ENCODE measurements at places on chromosomes 12 and 14. TPM values are rescaled to one million over a fixed set of nuclear protein-coding genes. Genes with fewer than 3 reads are reported as not detected.

DNA sequence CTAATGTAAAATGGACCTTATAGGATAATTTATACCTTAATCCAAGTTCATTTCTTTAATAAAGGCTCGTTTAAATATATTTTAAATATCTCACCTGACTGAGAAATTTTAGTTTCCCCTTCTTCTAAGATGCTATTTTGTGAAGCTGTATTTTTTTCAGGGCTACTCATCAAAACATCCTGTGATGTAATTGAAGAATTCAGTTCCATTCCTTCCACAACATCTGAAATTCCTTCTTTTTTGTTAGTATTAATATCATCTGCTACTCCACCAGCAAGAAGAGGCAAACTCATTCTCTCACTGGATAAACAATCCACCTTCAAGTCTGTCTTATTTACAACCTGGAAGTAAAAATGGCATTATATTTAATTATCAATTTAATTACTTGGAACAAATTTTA, 22.5 kb downstream of the LGALS3 start:
- no peak for DNase-seq
- no peaks in the 10 kb centered on the region for H3K36me3 ChIP-seq
- no peaks in the 10 kb centered on the region for H3K4me1 ChIP-seq
- H3K27me3 ChIP-seq, result no peaks in the 10 kb centered on the region

- no peaks in the 10 kb centered on the region for H3K36me3 ChIP-seq
- peak overlapping the region; percentile 50 for H3K27ac ChIP-seq
- H3K4me1 ChIP-seq, result peaks cover 41% of the 10 kb centered on the region
- DNase-seq, result no peak
- peak overlapping the region; percentile 83 for H3K4me3 ChIP-seq
- no peaks in the 10 kb centered on the region for H3K27me3 ChIP-seq
Measured at GRCh38 chr14:72894623-72895378, 900 bp upstream of the DPF3 start.

DNA sequence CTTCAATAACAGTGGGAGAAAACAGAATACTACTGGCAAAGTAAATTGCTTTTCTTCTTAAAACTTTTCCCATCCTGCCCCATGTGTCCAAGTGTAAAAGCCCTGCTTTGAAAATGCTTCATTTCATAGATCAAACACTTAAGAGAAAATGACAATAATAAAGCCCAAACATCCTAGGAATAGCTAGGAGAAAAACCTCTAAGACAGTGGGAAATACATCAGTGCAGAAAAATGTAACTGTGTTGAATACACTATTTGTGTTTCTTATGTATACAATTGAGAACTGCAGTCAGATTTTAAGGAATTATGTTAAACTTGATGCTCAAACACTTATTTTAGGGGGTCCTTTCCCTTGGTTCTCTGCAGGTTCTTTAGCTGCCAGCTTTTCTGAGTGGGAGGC, 181.1 kb downstream of the MSRB3 start:
- H3K27ac ChIP-seq, result no peak overlapping the region
- no peak for DNase-seq
- peaks cover 3% of the 10 kb centered on the region for H3K4me1 ChIP-seq
- peaks cover 25% of the 10 kb centered on the region for H3K36me3 ChIP-seq
- H3K4me3 ChIP-seq, result no peak overlapping the region

DNA sequence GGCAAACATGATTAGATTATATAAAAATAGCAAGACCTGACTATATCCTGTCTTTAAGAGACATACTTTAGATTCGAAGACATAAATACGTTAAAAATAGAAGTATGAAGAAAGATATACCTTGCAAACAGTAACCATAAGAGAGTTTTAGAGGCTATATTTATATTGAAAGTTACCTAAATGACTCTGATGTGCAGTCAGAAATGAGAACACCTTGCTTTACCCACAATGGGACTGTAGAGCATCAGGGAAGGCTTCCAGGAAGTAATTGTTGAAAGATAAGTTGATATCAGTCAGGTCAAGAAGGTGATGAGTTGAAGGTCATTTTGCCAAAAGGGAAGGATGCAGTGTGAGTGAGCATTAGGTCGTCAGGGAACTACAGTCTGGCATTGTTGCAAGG, 110.2 kb downstream of the NEDD1 start:
- no peaks in the 10 kb centered on the region for H3K27me3 ChIP-seq
- no peak overlapping the region for H3K27ac ChIP-seq
- H3K36me3 ChIP-seq, result no peaks in the 10 kb centered on the region

DNA sequence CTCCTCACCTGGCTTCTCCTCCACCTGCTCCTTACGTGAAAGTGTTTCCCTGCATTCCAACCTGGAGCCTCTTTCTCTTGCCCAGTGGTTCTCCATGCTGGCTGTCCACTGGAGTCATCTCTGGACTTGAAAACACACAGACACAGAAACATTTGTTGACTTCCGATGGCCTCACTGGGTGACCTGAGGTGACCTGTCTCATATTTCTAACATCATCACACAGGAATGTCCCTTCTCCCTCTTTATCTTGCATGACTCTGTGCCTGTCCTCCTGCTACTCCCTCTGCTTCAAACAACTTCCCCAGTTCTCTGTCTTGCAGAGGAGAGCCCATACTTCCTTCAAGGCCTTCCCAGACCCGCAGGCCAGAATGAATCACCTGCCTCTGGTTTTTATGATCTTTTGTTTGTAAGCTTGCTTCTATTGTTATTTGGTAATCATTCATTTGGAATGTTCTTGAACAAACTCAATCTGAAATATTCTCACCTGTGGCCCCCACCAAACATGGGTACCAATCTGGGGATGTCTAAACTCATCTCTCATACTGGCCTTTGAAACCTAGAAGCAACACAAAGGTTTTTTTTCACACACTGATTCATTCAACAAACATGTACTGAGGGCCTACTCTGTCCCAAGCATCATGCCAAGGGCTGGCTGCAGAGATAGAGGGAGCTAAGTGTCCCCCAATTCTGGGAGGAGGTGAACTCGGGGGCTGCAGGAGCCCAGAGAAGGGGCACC, 9.7 kb upstream of the RIN3 start:
- DNase-seq, result no peak
- no peaks in the 10 kb centered on the region for H3K27me3 ChIP-seq
- no peaks in the 10 kb centered on the region for H3K36me3 ChIP-seq
- H3K4me1 ChIP-seq, result peaks cover 8% of the 10 kb centered on the region
- H3K27ac ChIP-seq, result no peak overlapping the region
- H3K4me3 ChIP-seq, result no peak overlapping the region

DNA sequence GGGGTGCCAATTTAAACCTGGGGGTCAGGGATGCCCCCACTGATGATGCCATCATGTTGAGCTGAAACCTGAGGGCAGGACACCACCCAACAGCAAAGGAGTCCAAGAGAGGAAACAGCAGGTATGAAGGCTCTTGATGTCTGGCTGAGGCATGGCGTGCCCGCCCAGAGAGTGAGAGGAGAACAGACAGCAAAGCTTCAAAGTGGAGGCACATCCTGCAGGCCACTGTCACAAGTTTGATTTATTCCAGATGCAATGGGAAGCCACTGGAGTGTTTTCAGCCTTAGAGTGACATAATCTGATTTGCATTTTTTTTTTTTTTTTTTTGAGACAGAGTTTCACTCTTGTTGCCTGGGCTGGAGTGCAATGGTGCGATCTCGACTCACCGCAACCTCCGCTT, 34.8 kb downstream of the IRF2BPL start:
- H3K4me3 ChIP-seq, result no peak overlapping the region
- H3K36me3 ChIP-seq, result no peaks in the 10 kb centered on the region
- DNase-seq, result no peak
- H3K27me3 ChIP-seq, result no peaks in the 10 kb centered on the region

GRCh38 chr14:55097881-55098560, 31.0 kb upstream of the LGALS3 start:
- peak overlapping the region; percentile 54 for H3K27ac ChIP-seq
- H3K4me1 ChIP-seq, result peaks cover 22% of the 10 kb centered on the region
- no peaks in the 10 kb centered on the region for H3K36me3 ChIP-seq
- no peaks in the 10 kb centered on the region for H3K27me3 ChIP-seq
- H3K4me3 ChIP-seq, result no peak overlapping the region

Gene NYNRIN
- total RNA-seq, result 10.8 TPM

Gene MTA1
- 65.6 TPM for total RNA-seq

Gene OR6C2
- total RNA-seq, result not detected

Gene TSPAN8
- not detected for total RNA-seq

Gene HOXC12
- not detected for total RNA-seq

Gene SPTLC2
- total RNA-seq, result 25.3 TPM
